RPMI7951 (cell line): ENCODE measurements at places on chromosomes 7 and 10. TPM values are rescaled to one million over a fixed set of nuclear protein-coding genes. Genes with fewer than 3 reads are reported as not detected.

IDI2 gene
- not detected in 2 replicates for total RNA-seq

UNCX gene
- not detected in 2 replicates for total RNA-seq

UTF1 gene
- total RNA-seq: not detected in 2 replicates

ZPBP gene
- total RNA-seq: not detected in 2 replicates

NDUFA5 gene
- total RNA-seq: 78.8 and 102 TPM in 2 replicates

ALOX5 gene
- 0.10 TPM in 1 of 2 replicates, not detected in the other for total RNA-seq

SPDYE5 gene
- total RNA-seq: not detected in 2 replicates

CEP55 gene
- total RNA-seq: 102 and 132 TPM in 2 replicates

SH2B2 gene
- 0.84 and 1.7 TPM in 2 replicates for total RNA-seq

OR2A1 gene
- 0.20 and 1.7 TPM in 2 replicates for total RNA-seq

ASB15 gene
- 0.12 TPM in 1 of 2 replicates, not detected in the other for total RNA-seq

AGFG2 gene
- total RNA-seq: 6.5 and 7.2 TPM in 2 replicates

ARL5B gene
- total RNA-seq: 19.6 and 23.7 TPM in 2 replicates

ERCC6 gene
- total RNA-seq: 7.8 and 8.1 TPM in 2 replicates

ZNF511 gene
- 33.9 and 57.6 TPM in 2 replicates for total RNA-seq
